Activated naive CD8-positive, alpha-beta T cell treated with anti-CD3 and anti-CD28 coated beads, Interleukin-2, amount 50 U/mL, for 16 hours (primary cell): ENCODE measurements at places on chromosomes 3 and 15.

DNA sequence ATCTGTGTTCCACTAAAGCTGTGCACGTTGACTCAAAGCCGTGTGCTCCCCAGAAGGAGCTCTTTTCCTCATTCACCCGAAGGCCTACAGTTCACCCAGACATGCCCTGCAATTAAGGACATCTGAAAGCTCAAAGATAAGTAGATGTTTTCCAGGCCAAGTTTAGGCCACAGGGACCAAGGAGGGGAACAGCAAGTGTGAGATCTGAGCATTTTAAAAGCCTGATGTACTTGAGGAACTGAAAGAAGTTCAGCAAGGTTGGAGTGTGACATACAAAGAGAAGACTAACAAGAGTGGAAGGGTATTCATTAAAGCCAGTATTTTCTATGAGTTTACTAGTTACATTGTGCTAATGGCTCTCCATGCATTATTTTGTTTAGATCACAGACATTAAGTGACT, 68.0 kb downstream of the CASR start:
- DNase-seq, result no peak

- DNase-seq, result no peak
Measured at GRCh38 chr3:135964160-135964955, 1.2 kb upstream of the PPP2R3A start.

DNA sequence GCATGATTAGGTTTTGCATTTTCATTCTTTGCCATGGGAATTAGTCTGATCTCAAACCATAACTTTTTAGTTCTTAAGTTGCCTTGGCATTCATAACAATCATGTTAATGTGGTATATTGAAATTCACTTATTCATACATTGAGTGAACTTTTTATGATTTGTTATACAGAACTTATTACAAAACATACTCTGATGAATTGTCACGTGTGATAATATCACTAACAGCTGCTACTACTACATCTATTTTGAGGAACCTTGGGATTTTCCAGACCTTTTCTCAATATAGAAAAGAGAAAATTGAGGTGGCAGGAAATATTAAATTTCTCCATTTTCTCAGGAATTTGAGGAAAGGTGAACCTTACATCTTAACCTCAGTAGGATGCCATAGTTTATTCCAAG, 9.2 kb downstream of the LXN start:
- no peak for DNase-seq

GRCh38 chr3:136804141-136804540, 14.8 kb upstream of the SLC35G2 start:
- no peak for DNase-seq

DNA sequence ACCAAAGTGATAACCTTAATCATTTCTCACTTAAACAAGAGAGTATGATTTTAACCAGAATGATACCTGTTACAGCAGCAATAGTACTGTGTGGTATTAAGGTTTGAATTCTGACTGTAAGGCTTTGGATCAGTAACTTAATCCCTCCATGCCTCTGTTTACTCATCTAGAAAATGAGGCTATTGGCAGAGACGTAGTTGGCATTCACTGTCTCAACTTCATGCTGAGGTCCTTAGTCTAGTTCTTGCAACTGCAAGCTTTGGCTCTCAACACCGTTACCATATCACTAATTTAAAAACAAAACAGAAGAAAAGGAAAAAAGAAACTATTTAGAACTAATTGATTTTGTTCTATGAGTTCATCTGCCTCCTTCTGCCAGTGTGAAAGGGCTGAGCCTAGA, 875.4 kb downstream of the MCTP2 start:
- DNase-seq, result no peak

DNA sequence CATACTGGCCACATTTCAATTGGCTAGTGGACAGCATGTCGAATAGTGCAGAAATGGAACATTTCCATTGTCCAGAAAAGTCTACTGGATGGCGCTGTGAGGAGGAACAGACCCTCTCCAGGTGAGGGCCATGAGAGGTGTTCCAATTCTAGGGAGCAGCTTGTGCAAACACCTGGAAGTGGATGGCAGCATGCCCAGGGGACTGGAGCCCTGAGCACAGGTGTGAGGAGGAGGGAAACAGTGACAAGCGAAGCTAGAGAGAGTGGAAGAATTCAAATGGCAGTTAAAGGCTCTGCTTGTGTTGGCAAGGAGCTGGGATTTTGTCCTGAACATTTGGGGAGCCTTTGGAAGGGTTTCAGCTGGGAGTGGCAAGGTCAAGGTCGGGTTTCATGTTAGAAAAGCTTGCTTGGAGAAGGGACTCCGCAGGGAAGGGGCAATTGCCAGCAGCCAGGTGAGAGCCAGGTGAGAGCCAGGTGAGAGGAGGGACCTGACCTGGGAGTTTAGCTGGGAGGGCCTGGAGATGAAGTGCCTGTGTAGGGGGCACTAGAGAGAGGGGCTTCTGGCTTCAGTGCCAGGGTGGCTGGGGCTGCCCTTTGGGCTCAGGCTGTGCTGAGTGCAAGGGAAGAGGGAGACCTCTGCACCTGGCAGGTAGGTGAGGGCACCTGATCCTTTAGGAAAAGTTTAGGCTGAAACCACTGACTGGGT, 93.8 kb downstream of the LINGO1 start:
- no peak for DNase-seq

GRCh38 chr15:39587096-39587721, 6.3 kb downstream of the THBS1 start:
- no peak for DNase-seq

GRCh38 chr3:70916375-70917055, 604.1 kb upstream of the MDFIC2 start:
- no peak for DNase-seq

DNA sequence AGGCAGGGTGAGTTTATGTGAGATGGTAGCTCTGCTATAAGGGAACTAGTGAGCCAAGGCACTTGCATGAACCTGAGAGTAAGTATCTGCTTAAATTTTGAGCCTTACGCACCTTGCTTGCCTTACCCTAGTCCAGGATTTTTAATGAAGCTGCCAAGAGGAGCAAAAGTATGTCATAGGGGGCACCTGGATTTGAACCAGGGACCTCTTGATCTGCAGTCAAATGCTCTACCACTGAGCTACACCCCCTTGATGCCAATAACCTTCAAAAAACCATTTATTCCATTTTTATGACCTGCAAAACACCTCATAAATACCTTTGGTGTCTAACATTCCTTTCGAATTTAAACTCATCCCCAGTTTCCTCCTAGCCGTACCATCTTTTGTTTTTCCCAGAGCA, 88.3 kb upstream of the ACP3 start:
- DNase-seq, result no peak

DNA sequence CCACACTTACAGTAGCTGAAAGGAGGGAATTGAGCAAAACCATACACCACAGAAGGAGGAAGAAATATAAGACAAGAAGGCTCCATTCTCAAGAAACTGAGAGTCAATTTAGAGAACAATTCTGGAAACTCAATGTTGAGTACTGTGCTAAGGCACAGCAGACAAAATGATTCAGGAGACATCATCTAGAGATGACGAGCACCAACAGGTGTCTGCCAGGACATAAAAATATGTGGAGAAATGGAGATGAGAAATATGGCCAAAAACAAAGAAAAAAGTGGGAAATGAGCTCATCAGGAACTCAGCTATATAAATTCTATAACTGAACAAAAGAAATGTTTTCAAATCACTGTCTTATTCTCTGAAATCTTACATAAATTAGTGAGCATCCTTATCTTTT, 343.7 kb downstream of the ERC2 start:
- no peak for DNase-seq

GRCh38 chr3:29802057-29802456, 521.2 kb downstream of the RBMS3 start:
- no peak for DNase-seq

GRCh38 chr15:98840053-98840452, 167.5 kb downstream of the PGPEP1L start:
- no peak for DNase-seq

DNA sequence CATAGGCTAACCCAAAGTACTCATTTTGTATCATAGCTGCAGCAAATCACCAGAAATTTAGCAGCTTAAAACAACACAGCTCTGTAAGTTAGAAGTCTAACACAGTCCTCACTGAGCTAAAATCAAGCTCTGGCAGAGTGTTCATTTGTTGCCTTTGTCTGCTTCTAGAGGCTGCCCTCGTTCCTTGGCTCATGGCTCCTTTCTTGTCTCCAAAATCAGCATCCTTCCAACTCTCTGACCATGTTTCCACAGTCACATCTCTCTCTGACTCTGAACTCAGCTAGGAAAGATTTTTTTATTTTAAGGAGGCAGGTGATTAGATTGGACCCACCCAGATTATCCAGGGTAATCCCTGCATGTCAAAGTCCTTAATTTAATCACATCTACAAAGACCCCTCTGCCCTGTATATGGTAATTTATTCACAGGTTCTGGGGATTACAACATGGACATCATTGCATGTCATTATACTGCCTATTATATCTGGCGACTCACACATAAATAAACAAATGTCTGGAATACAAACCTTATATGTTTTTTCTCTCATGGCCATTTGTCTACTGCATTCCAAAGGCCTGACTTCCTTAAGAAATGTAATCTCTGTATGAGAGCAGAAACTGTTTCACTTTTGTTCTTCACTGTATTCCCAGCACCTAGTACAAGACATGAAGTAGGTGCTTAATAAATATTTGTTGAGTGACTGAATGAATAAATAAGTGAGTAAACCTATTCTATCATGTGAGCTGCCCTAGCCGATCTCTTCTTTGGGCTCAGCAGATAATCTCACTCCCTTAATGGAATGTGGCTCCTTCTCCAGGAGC, 15.1 kb upstream of the UACA start:
- no peak for DNase-seq

DNA sequence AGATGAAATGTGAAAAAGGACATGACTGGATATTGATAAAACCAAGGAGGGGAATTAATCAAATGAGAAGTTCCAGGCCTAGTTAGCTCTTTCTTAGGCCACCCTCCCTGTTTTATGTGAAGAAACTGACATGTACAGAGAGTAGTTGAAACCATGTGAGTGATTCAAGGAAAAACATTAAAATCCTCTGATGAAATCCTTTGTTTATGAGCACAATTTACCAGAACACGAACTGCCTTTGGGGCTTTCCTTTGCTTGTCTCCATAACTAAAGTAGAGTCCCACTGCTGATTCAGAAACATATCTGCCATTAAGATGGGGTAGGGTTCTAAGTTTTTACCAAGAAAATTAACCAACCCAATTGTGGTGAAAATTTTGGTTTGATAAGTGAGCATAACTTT, 558.3 kb downstream of the NR2F2 start:
- DNase-seq, result no peak

DNA sequence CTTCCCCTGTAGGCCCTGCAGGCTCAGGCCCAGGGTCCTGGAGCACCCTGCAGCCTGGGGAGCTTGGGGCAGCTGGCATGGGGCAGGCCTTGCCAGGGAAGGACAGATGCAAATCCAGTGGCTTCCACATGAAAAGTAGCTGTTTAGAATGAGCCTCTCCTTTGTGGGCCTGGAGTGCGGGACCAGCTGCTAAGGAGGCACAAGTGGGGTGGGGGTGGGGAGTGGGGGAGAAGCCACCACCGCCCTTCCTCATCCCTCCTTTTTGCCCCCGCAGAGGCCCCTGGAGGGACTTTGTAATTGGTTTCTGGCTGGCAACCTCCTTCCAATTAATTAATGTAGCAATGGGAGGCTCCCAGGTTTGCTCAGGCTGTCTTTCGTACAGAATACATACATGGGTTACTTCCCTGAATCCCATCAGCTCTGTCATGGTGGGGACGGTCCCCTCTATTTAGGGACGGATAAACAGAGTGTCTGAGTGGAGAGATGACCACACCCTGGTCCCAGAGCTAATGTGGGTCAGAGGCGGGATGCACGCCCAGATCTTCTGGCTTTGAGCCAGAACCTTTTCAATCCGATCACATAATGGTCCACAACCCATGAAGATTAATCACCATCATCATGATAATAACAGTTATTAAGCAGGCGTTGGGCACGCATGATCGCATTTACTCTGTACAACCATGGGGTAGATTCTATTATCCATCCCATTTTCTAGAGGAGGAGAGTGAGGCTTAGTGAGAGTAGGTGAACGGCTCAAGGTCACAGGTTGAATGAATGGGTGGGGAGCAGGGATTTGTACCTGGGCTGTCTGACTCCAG, 6.2 kb downstream of the CORO2B start:
- no peak for DNase-seq

- DNase-seq, result no peak
Measured at GRCh38 chr3:52710512-52710911, 4.6 kb downstream of the SPCS1 start.

DNA sequence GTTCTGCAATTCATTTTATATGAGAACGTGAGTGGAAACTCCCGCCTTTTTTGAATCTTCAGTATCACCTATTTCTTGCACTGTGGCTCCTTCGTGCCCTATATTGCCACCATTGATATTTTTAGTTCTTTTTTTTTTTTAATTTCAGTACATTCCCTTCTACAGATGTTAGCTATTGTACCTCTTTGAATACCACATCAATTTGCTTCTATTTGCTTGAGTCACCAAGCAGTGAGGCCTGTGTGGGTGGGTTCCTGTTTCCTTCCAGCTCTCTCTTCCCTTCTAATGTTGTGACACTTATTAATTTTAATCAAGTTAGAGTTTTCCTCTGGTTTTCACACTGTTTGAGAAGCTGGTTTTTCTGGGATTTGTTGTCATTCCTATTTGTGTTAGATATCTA, 8.7 kb downstream of the HACD2 start:
- DNase-seq, result no peak

DNA sequence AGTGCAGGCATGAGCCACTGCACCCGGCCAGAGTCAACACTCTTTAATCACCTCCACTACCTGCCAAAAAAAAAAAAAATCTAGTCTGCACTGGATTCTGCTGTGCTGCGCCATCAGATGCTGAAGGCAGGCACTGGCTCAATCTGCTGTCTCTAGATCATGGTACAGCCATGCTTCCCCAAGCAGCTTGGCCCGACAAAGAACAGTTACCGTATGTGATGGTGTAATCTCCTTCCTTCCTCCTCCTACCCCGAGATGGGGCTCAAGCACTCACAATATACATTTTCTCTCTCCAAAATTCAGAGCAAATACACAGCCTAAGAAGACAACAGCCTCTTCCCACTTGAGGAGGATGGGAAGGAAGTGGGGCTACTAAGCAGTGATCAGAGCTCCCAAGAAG, 45.1 kb downstream of the DAPK2 start:
- no peak for DNase-seq

DNA sequence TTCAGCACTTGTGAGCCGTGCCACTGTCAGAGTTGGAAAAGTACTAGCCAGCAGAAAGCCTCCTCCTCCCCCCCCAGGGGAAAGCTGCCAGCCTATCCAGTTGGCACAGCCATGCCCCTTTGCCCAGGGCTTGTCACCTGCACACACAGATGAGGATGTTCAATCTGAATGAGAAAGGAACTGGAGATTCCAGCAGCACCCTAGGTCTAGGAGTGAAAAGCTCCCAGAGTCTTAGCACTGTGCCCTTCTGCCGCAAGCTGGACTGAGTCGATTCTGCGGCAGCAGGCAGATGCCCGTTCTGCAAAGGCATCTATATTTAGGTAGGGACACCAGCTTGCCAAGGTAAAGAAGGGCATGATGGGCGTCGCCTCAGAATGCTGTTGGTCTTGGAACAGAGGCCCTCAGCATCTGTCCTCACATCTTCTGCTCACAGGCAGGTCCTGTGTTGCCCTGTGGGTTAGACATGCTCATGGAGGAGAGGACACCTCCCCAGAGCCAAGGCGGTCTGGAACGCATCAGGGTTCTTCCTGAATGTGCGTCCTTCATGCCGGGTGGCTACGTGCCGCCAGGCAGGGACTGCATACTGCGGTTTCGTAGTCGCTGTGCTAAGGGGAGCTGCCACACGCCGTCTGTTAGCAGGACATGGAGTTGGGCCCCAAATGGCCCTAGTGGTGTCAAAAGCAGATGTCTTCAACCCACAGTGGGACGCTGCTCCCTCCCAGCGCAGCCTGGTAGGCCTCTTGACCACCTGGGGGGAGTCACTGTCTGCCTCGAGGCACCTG, 109.5 kb downstream of the VGLL4 start:
- no peak for DNase-seq

GRCh38 chr3:175270198-175270837, 411.2 kb downstream of the NAALADL2 start:
- no peak for DNase-seq
